ENCODE measurements at places on chromosomes 16 and 17.

DNA sequence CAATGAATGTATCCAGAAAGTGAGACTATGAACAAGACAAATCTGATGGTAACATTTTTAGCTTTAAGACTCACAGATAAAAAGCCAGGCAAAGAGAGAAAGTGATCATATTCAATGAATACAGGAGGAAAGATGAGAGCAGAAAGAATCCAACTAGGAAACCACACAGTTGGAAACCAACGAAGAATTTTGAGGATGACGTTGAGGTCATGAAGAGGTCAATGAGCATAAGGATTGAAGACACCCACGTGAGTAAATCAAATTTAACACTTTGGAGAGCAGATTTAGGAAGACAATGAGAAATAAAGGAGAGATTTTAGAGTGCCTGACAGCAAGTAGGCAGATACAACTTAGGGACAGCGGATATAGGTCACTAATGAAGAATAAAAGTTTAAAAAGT, 948.1 kb downstream of the KCNJ2 start:
- no peak for DNase-seq

DNA sequence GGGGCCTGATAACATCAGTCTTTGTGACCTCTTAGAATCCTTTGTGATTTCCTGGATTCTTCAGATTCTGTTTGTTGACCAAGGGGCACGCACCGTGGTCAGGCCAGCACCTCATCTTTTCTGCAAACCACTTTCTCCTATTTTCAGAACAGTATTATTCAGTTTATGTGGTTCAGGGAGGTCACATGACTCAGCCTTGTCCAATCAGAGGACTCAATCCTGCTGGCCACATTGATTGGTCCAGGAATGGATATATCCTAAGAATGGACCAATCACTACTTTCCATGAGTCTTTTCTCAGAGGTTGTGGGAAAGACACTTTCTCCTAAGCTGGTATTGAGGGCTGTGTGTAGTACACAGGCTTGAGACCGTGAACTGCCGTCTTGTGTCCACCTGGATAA, 123.1 kb upstream of the EEF2KMT start:
- no peak for DNase-seq

DNA sequence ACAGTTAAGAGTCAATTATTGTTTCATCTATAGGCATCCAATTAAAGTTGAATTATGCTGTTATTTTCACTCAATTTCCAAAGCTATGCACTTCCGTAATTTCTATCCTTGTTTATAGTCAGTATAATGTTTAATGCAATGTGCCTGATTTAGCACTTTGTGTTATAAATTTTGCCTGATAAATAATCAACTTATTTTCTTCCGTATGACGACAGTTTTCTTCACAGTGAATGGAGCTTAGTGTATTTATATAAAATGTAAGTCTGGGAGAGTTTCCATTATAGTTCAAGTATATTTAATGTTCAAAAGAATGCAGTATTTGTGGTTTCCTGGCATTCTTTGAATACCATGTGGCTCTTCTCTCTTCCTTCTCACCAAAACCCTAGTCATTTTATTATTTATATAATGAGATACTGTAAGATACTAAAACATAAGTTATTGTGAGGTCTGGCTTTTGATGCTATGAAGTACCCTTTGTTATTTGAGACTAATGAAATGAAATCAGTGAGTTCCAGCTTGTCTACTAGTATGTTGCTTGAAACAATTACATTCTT, 240.6 kb downstream of the PRKCA start:
- DNase-seq: no peak

- no peak for DNase-seq
Measured at GRCh38 chr17:12242345-12242954, 221.8 kb downstream of the MAP2K4 start.

GRCh38 chr17:4477255-4477791, 21.4 kb upstream of the SPNS2 start:
- no peak for DNase-seq

- DNase-seq: no peak
Measured at GRCh38 chr17:83174362-83175118, 95.1 kb downstream of the METRNL start.

DNA sequence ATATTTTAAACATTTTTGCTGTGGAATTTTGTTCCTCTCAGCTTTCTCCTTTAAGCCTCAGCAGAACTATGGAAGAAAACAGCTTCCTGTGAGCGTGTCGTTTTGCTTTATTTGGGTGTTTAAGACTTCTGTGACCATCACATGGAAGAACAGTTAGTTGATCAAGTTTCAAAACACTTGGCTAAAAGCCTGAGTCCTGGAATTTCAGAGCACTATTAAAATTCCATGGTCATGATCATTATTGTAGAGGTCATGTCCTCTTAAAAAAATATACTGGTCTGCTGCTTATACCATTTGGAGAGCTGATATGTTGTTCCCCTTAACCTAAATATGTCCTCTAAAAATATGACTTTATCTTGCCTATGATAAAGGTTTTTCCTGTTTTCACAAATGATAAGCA, 12.6 kb upstream of the CDR2 start:
- DNase-seq: no peak

DNA sequence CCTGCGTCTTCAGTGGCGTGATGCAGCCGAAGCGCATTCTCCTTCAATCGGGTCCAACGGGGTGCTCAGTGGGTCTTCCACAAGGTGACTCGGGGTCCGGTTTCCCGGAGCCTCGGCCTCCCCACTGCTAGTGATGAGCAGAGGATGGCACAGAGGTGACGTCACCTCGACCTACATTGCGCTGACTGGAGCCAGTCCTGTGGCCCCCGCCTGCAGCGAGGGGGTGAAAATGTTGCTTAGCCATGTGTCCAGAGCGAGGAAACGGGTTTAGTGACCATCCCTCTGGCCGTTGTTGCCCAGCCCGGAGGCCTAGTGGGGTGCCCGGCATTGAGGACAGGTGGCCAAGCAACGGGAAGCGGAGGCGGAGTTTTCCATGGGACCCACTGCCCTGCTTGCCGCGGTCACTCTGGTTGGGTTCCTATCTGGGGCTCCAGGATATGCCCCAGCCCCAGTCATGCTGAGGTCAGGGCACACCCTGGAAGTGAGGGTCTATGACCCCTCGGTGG, 190.6 kb upstream of the CIBAR2 start:
- no peak for DNase-seq

DNA sequence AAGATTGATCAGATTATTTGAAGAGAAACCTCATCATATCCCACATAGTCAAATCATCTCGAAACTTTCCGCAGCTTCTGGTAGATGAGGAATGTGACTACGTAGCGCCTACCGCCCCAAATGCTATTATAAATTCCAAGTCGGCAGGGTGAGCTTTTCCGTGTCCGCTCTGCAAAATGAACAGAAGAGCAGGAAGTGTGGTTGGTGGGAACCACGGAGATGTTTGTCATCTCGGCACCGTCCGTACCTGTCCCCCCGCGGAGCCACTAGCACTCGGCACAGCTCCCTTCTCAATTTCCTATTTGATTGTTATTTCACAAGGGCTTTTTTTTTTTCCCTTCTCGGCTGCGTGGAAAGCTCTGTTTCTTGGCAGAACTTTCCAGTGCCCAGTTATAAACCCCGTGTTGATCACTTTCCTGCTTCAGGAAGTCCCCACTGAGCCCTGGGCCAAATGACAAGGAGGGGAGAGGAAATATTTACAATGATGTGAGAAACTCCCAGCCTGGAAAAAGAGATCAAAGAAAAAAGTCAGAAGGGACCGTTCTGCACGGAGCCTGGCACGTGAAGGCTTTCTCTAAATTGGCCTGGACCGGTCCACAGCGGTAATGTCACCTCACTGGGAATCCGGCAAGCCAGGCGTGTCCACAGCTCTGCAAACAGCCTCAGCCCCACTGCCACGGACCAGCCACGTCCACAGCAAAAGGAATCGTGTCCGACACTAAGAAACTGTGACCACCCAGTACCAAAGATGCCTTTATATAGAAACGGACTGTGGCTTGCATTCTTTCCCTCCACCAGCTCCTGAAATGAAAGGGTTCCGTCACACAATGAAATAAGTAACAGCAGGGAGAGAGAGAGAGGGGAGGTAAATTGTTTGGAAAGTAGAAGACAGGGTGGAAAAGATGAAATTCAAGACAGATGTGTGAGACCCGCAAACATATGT, 65.0 kb downstream of the MRM3 start:
- DNase-seq: no peak

GRCh38 chr16:9098377-9099090, 7.1 kb downstream of the HAPSTR1 start:
- DNase-seq: no peak

GRCh38 chr17:72489272-72489641, 368.4 kb downstream of the SOX9 start:
- no peak for DNase-seq

DNA sequence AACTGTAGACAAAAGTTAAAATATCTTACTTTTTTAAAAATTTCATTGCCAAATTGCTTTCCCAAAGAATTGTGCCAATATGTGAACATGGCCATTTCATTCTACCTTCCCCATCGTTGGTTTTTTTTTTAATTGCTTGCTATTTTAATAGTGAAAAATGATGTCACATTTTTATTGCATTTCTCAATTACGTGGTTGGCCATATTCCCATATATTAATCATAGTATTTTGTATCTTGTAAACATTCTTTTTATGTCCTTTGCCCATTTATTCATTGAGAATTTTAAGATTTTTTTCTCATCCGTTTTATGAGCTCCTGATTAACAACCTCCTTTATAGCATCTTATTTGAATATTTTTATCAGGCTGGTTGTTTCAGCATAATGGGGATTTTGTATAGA, 7.2 kb downstream of the OMG start:
- DNase-seq: no peak

- DNase-seq: no peak
Measured at GRCh38 chr17:9536061-9536460, 39.6 kb downstream of the STX8 start.

DNA sequence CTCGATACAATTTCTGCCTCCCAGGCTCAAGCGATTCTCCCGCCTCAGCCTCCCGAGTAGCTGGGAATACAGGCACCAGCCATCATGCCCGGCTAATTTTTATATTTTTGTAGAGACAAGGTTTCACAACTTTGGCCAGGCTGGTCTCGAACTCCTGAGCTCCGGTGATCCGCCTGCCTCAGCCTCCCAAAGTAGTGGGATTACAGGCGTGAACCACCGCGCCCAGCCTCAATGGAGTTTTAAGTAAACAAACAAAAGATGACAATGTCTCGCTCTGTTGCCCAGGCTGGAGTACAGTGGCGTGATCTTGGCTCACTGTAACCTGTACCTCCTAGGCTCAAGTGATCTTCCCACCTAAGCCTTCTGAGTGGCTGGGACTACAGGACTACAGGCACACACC, 52.6 kb upstream of the TRAP1 start:
- DNase-seq: no peak

GRCh38 chr17:50274142-50274896, at the start of gene TMEM92:
TMEM92 (plus strand) TSS chr17:50274466; CDS start chr17:50274502, 36 bp downstream.
- DNase-seq: no peak

- no peak for DNase-seq
Measured at GRCh38 chr16:2443555-2443954, 14.3 kb downstream of the CCNF start.

GRCh38 chr16:83245061-83245460, 562.7 kb upstream of the HSBP1 start:
- DNase-seq: no peak

DNA sequence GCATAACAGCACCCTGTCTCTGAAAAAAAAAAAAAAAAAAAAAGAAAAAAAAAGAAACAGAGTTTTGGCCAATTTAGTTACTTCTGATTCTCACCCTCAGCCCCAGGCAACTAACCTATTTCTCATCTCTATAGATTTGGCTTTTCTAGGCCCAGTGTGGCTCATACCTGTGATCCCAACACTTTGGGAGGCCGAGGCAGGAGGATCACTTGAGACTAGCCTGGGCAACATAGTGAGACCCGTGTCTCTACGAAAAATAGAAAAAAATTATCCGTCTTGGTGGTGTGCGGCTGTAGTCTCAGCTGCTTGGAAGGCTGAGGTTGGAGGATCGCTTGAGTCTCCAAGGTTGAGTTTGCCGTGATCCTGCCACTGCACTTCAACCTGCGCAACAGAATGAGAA, 8.7 kb downstream of the RPS6KB1 start:
- no peak for DNase-seq

- DNase-seq: no peak
Measured at GRCh38 chr17:34249478-34249877, 5.6 kb upstream of the CCL2 start.

DNA sequence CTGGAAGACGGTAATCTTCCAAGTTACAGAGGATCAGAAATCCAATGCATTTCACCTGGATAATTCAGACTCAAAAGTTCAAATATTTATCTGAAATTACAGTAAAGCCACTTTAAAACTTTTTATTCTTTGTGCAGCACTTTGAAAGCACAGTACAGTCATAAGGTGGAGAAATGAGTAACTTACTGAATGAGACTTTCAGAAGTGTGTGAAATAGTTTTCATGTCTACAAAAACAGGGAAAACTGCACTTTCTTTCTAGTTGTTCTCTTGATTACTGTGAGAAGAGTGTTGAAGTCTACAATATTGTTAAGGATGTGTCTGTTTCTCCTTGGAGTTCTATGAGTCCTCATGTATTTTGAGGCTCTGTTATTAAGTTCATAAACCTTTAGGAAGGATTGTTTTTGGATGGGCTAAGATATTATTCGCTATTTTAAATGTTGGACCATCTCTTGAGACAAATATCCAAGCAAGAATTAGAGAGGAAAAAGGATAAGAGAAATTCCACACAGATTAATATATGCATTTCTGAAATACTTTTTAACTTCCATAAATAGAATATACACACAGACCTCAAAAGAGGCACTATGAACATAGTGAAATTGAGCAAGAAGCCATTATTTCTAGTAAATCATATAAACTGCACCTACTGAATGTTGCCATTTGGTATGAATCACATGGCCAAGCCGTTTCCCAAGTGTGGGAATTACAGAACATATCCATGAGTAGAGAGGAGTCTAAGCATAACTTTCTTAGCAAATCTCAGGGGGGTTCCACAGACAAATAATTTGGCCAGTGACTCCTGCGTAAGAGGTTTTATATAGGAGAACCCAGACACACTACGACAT, 83.6 kb upstream of the PLEKHM1 start:
- DNase-seq: no peak

GRCh38 chr17:43952724-43953666, 745 bp downstream of the PYY start:
- DNase-seq: no peak

DNA sequence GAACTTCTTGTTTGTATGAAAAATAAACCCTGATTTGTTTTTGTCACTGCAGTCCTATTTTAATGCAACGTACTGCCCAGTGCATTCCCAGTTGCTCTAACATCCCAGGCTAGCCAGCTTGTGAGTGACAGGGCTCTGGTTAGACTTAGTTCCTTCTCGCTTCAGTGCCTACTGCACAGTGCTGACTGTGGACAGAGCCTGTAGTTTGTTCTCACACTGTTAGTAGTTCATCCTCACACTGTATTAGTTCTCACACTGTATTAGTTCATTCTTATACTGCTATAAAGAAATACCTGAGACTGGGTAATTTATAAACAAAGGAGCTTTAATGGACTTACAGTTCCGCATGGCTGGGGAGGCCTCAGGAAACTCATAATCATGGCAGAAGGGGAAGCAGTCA, 116.6 kb upstream of the SALL1 start:
- DNase-seq: peak; percentile 37

GRCh38 chr17:43753493-43754129, 5.0 kb downstream of the SOST start:
- no peak for DNase-seq
